ENCODE measurements at places on chromosomes 5 and 9.

- DNase-seq = no peak
These were observed 51.2 kb downstream of the PARP8 start for GRCh38 chr5:50717651-50718050.

GRCh38 chr5:132506094-132506692, 15.6 kb upstream of the IRF1 start:
- DNase-seq = no peak

GRCh38 chr9:65403721-65404120, 118.7 kb upstream of the FOXD4L5 start:
- no peak for DNase-seq

- no peak for DNase-seq
These were observed 4.2 kb downstream of the DAB2 start for GRCh38 chr5:39420482-39421145.

GRCh38 chr9:119761812-119762211, 392.6 kb upstream of the BRINP1 start:
- DNase-seq = no peak

GRCh38 chr5:128237000-128237399, 153.4 kb downstream of the SLC12A2 start:
- no peak for DNase-seq

DNA sequence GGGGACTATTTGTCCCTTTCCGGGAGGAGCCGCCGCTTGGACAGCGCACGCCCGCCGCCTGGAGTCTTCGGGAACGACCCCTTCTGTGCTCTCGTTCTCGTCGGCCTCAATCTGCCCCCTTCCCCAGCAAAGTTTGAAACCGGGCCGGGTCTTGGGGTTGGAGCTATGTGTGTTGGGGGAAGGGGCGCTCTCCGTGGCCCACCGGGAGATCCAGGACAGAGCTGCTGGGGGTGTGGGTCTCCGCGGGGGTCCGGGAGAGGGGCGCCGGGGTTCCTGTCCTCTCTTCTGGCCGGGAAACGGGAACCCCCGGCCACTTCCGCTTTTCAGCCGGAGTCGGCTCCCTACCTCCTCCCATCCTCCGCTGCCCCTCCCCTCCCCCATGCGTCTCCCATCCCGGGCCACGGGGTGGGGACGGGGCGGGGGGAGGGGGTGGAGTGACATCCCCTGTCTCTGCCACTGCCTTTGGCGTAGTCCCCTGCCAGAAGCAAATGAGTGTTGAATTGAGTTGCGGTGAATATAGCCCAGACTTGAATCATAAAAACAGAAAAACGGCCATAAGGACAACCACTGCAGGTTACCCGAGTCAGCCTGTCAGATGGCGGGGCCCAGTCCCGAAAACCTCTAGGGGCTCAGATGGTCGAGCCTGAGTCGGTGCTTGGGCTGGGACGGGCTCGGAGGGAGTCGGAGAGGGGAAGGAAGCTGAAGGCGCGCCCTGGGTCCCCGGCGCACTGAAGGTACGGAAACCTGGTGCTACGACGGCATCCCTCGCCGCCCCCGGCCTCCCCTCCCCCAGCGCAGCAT, 1.1 kb downstream of the CPLX2 start:
- no peak for DNase-seq

- no peak for DNase-seq
These were observed 288.5 kb downstream of the OSTF1 start for GRCh38 chr9:75376680-75377254.

DNA sequence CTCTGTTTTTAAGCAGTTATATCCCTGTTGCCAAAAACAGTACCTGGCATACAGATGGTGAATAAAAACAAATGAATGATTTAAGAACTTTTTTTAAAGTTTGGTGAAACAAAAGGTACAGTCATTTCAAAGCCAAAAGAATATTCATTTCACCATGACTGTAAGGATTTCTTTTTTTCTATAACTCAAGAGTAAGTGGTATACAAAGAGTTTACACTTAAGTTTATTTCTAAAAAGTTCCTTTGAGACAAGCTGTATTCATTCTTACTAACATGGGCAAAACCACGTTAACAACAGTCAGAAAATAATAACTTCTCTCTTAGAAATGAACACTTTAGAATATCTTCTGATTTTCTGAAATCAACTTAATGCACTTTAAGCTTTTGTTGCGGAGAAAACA, 5.3 kb downstream of the TMEM161B start:
- no peak for DNase-seq

DNA sequence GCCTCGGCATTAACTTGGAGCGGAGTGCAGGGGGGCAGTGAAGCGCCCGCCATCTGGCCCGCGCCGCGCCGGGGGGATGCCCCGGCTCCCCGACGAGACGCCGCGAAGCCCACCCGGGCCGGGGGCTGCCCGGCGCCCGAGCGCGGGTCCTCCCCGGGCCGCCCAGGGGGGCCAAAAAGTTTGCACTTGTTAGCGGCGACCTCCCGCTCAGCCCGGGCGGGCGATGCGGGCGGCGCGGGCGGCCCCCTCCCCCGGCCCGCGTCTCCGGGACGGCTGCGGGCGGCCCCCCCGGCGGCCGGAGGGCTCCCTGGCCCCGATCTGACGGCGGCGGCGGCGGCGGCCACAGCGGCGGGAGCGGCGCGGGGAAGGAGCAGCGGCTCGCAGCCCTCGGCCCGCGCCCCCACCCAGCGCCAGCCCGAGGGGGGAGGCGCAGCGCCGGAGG, at the start of gene NTNG2:
NTNG2 (plus strand) TSS at position 316 of the 442 bp plus-strand sequence. CDS start 4,774 bp downstream, outside the sequence.
- no peak for DNase-seq

DNA sequence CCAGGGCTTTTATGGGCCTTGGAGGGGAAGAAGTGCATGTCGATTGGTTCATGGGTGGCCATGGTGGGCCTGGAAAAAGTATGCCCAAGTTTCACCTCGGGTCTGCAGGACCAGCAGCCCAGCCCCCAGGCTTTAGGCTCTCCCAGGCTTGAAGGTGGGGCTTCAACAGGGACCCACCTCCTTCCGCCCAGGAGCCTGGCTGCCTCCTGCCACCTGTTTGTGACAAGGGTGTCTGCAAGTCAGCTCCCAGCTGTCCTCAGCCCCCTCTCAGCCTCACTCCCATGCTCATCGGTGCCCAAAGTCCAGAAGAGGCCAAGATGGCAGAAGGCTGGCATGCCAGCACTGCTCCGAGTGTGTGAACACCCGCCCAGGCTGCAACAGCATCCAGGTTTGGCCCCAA, 1063.2 kb upstream of the ACO1 start:
- DNase-seq = no peak

GRCh38 chr9:84932915-84933527, 263.5 kb downstream of the NTRK2 start:
- DNase-seq = no peak

DNA sequence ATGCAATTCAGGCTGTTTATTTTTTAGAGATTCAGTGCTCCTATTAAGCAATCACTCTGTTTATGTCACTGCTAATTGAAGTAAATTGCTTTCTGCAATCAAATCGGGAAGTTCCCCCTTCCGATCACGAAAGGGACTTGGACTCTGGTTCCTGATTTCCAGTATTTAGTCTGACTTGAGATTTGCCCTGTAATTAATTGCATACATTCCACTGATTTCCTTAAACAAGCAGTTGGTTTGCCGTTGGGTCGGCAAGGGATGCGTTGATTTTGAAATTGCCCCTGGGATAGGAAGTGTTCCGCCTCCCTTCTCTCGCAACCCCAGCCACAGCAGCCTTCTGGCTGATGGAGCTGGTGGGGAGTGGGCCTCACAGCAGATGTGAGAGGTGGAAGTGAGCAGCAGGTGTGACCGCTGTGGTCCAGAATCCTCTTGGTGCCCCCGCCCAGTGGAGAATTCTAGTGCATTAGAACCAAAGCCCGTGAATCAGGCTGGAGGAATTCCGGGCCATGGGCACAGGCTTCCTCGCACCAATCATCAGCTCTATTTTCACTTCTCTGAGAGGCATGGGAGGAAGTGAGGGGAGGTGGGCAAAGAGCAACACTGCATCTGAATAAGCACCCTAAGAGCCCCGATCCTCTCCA, 102.5 kb downstream of the SPRY4 start:
- no peak for DNase-seq

- no peak for DNase-seq
These were observed 53.5 kb upstream of the COL15A1 start for GRCh38 chr9:98890256-98890655.

DNA sequence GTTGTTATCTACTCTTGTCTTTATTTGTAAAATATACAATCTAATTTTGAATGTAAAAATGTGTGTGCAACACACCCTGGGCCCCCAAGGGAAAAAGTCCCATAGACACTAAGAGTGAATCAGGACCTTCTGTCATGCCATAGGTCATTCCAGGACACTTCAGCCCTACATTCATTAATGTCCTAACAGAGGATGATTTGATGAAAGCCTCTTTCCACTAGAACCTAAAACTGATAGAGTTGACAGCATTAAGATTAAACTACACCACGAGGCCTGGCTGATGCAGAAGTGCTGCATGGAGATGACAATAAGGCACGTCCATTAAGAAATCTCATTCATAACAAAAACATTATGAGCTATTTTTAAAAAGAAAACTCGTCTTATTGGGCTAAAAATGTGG, 46.2 kb downstream of the FRMD3 start:
- no peak for DNase-seq

- DNase-seq = no peak
These were observed 312.1 kb upstream of the EFNA5 start for GRCh38 chr5:107982703-107983425.

DNA sequence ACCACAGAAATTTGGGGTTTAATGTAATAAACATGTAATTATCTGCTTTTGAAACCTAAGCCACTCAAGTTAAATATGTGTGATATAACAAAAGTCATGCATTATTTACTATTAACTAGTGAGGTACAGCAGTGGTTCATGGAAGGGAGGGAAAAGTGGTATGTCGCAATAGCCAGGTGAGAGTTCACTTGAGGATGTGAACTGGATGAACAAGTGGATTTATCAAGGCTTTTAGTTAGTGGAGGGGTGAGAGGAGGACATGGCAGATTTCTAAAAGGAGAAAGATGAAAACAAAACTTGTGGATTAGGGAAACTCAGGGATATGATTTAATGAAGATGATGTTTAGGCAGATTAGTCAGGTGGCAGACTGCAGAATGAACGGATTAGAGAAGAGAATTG, 141.3 kb upstream of the NFIB start:
- DNase-seq = no peak

- DNase-seq = no peak
These were observed 40.8 kb upstream of the LMNB1 start for GRCh38 chr5:126736141-126736540.

GRCh38 chr5:68424799-68425537, 209.4 kb downstream of the PIK3R1 start:
- no peak for DNase-seq

DNA sequence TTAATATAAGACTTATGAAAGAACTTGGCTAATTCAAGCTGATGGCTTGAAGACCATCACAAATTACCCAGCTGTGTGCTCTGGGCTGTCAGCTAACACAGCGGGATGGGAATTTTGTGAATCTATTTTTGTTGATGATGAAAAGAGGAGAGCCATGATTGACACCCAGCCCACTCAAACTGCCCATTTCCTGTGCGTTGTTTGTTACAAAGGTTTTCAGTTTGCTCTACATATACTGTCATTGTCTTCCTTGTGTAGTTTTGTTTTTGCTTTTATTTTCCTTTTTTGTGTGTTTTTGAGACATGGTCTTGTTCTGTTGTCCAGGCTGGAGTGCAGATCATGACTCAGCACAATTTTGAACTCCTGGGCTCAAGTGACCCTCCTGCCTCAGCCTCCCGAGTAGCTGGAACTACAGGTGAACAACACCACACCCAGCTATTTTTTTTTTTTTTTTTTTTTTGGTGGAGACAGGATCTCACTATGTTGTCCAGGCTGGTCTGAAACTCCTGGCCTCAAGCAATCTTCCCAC, 400.3 kb downstream of the ICE1 start:
- no peak for DNase-seq

GRCh38 chr9:94851892-94852291, 125.4 kb downstream of the AOPEP start:
- DNase-seq = no peak

- no peak for DNase-seq
These were observed 29.1 kb downstream of the FOCAD start for GRCh38 chr9:20713172-20713571.

- DNase-seq = peak; percentile 8
These were observed 73.9 kb downstream of the RORB start for GRCh38 chr9:74570879-74571512.

GRCh38 chr5:39783756-39784421, 359.1 kb upstream of the DAB2 start:
- no peak for DNase-seq

DNA sequence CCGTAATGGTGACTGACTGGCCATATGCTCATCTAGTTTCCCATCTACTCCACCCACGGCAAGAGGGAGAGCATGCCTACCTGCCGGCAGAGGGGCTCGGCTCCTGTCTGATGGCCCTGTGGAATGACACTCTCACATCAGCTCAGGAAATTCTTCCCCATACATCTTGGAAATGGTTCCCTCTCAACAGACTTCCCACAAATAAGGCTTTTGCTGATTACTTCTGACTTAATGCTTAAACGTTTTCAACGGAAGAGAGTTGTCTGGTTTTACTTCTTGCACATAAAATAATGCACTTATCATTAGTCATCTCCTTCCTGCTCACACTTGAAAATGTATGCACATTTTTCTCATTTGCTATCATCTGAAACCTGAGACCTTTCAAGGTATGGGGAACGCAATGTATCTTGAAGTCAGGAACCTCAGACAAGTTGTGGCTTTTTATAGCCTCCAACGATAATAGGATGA, 129.5 kb downstream of the TTLL11 start:
- DNase-seq = no peak

DNA sequence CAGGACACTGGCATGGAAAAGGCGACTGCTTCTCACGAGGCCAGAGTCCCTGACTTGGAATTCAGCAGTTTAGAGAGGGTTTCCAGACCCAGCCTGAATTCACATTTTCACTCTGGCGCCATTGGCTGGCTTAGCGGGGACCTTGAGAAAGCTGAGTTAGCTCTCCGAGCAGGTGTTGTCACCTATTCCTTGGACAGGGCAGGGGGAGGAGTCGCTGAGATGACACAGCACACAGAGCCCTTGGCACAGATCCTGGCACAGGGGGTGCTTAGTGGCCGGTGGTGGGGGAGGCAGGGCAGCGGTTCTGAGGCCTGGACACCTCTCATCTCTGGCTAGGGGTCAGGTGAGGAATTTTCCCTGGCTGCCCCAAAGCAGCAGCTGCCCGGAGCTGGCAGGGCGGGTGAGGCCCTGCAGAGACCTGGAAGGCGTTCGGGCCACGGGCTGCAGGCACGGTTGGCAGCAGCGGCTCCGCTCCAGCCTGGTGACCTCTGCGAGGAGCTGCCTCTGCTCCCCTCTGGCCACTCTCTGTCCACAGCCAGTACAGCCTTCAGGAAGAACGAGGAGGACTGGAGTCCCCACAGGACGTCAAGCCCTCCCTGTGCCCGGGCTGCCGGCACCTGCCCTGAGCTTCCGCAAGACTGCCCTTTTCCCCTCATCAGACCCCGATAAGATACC, 72.4 kb upstream of the RAPGEF1 start:
- no peak for DNase-seq

GRCh38 chr5:139901251-139901575, 105.6 kb downstream of the PSD2 start:
- DNase-seq = no peak

GRCh38 chr9:72812559-72813111, 140.2 kb downstream of the ALDH1A1 start:
- DNase-seq = no peak

DNA sequence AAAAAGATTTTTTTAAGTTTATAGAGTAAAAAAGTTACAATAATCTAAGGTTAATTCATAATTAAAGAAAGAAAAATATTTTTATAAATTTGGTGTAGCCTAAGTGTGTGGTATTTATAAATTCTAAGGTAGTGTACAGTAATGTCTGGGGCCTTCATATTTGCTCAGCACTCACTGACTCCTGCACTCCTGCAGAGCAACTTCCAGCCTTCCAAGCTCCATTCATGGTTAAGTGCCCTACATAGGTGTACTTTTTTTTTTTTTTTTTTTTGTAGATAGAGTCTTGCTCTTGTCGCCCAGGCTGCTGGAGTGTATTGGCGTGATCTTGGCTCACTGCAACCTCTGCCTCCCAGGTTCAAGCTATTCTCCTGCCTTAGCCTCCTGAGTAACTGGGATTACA, 10.1 kb downstream of the ACOT12 start:
- DNase-seq = no peak

All from activated CD4-positive, alpha-beta T cell treated with anti-CD3 and anti-CD28 coated beads, Interleukin-2, amount 50 U/mL, for 48 hours (primary cell).